ENCODE measurements at places on chromosomes 4 and X.
A peak's percentile ranks its signal among the peaks of the same experiment; 100 is the strongest.

DNA sequence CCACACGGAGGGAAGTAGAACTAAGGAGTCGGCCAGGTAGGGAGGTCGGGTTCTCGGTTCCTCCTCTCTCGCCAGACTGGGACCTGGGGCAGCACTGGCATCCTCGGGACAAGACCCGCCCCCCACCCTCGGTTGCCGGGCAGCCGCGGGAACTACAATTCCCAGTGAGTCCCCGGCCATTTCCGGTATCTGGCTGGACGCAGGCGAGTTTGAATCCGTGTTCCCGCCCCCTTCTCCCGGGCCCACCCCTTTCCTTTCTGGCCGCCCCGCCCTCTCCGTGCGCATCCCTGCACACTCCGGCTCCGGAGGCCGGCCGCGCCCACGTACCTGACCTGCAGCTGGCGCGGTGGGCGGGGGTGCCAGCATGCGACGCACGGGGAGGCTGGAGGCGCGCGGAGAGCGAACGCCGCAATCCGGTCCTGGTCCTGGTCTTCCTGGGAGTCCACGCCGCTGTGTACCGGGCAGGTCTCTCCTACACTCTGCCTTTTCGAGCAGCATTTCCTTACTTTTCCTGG, 10.2 kb upstream of the DLG3 start:
- peak; percentile 32 for DNase-seq

GRCh38 chr4:133275246-133275645, 126.2 kb downstream of the PCDH10 start:
- DNase-seq = no peak

GRCh38 chrX:69107747-69108401, 57.4 kb downstream of the PJA1 start:
- no peak for DNase-seq

DNA sequence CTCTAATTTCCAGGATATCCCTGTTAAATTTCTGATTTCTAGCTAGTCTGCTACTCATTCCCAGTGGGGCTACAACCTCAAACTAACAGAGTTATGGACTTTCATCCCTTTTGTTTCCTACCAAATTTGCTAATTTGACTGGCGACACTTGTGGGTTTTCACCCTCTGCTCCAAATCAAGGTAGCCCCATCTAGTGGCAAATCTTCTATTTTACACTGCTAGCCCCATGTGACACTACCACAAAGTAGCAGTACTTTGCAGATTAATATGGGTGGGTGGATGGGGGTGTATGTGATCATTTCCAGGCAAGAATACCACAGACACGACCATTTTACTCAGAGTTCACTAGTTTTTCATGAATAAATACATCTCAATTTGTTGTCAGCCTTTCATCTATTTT, 150.3 kb downstream of the MSL3 start:
- DNase-seq = no peak

DNA sequence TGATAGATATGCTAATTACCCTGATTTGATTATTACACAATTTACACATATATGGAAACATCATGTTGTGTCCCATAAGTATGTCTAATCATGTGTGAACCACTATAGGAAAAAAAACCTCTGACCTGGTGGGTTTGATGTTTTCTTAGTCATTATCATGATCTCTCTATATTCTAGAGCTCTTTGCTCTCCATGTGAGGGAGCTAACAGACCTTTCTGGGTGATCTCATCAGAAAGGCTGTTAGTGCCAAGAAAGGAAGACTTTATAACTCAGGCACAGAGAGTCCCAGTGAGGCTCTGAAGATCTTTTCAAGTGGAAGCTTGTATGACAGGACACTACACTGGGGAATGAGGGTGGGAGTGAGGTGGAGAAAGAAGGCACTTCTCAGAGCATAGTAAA, 527.7 kb upstream of the MAGEB2 start:
- DNase-seq = no peak

DNA sequence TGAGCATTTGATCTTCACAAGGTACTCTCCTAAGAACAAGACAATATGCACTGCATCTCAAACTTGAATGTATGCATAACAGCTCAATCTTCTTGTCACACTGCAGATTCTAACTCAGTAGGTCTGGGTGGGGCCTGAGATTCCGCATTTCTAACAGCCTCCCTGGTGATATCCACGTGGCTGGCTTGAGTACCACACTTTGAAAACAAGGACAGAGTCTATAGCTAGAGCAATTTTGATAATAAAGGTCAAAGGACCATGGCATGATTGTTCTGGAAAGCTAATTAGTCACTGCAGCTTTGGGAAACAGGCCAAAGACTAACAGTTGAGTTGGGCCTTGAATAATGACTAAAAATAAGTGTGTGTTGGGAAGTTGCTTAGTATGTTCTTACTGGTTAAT, 213.3 kb downstream of the GBA3 start:
- no peak for DNase-seq

DNA sequence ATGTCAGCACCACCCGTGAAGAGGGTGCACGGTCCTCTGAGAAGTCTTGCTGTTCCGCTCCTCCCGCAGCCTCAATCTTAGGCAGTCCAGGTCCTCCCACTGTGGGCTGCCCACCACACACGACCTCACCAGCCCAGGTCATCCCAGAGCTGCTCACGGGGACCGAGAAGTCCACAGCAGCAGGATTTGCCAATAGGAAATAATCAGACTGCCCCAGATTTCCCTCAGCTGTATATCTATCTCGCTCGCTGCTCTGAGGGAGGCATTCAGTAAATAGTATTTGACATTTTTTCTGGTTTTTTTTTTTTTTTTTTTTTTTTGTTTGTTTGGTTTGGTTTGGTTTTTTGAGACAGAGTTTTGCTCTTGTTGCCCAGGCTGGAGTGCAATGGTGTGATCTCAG, 83.8 kb downstream of the STOX2 start:
- DNase-seq = no peak

- DNase-seq = no peak
Observed at GRCh38 chrX:153338836-153339235, 4.9 kb downstream of the ZNF275 start.

- no peak for DNase-seq
Observed at GRCh38 chr4:155974476-155974749, 20.7 kb upstream of the CTSO start.

DNA sequence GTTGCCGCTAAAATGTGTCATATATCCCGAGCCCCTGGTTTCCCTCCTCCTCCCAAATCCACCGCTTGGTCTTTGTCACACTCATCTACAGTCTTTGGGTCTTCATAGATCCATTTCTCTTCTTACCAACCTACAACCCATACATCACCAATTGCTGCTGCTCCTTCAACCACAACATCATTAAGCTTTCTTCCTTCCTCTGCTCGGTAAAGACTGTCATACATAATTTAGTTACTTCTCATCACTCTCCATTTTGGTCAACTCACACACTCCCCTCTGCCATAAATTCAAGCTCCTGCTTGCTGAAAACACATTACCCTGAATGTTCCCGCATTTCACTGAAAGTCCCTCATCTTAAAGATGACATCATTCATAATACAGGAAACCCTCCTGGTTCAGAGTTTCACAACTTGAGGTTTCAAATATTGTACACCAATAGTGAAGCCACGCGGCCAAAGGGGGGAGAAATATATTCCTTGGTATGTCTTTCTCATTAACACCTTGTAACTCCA, 1.7 kb upstream of the DCTD start:
- DNase-seq = no peak

DNA sequence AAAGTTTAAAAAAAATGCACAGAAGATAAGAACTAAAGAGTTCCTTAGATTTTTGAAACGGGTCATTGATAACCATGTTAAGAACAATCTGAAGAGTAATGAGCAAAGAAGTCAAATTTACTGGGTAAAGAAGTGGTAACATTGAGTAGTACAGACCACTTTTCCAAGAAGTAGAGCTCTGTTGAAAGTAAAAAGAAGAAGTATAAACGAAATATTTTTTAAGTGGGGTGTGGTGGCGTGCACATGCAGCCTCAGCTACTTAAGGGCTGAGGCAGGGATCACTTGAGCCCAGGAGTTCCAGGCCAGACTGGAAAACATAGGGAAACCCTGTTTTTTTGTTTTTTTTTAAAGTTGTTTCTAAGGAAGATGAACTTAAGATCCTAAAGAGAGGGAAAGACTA, 68.5 kb downstream of the UBA6 start:
- no peak for DNase-seq

DNA sequence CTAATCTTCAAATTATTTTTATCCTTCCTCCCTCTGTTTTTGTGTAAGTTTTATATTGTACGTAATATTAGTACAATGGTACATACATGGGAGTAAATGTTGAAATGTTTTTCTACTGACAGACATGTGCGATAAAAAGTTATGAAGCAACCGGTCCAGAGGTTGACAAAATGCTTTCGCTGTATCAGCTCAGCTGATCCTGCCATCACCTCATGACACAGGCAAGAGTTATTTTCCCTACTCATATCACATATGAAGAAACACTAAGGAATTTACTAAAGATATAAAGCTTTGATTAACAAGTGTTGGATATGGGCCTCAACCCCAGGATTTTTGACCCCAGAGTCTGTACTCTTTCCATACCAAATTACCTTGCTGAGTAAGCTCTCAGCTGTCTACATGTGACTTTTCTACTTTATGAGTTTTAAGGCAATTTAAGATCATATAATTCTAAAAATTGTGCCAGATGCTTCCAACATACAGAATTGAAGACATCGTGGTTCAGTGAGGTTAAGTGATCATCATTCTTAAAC, 50.0 kb downstream of the CLCN5 start:
- no peak for DNase-seq

- no peak for DNase-seq
Observed at GRCh38 chr4:6905516-6906445, 3.8 kb upstream of the TBC1D14 start.

DNA sequence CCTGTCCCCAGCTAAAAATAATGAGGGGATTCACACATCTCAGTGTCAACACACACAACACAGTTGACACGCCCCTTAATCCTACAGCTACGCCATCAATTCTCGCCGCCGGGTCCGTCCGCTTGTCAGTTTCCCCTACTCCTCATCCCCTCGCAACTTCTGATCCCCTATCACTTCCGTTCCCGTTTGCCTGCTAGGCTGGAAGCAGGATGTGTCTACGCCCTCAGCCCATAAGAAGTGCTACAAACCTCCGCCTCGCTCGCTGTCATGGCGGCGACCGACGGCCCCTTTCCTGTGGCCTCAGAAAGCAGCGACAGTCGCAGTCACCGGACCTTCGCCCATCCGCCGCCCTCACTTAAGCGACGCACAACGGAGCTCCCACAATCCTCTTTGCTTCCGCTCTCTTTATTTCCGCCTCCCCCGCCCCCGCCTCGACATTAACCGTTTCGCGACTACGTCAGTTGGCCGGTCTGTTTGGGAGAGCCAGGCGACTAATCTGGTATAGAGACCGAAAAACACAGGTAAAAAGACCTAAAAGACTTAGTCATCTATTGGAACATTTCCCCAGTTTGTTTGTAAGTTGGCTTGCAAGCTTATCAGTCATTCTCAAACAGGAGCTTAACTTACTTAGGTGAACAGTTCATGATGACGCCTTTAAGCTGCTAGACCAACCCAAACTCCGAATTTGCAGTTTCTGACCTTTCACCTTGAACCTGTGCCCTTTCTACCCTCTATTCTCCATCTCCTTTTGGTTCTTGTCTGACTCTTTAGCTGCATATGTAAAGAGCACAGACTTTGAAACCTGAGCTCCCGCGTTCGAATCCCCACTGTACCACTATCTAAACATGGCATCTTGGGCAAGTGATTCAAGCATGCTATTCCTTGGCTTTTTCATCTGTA, at the start of gene SLC25A53:
Gene SLC25A53 (minus strand): TSS at position 380 of the 900 bp plus-strand sequence. CDS start 51,752 bp downstream, outside the sequence.
- peak; percentile 49 for DNase-seq

GRCh38 chr4:114593526-114593925, 5.1 kb upstream of the UGT8 start:
- DNase-seq = no peak

- DNase-seq = no peak
Observed at GRCh38 chrX:70253377-70254062, 6.5 kb downstream of the P2RY4 start.

DNA sequence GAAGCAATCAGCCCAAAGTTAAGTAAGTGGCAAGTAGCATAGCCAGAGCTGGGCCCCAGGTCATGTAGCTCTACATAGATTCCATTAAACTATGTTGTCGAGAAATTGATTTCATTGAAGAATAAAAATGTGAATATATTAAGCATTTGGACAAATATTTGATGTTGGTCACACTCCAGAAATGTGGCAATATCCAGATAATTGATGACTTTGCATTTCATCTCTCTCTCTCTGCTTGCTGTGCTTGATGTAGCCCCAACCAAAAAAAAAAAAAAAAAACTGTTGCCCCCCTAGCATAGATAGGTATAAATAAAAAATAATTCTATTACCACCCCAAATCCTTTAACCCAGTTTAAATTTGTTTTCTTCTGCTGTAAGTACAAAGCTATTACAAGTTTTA, 7.5 kb upstream of the NDST3 start:
- DNase-seq = no peak

DNA sequence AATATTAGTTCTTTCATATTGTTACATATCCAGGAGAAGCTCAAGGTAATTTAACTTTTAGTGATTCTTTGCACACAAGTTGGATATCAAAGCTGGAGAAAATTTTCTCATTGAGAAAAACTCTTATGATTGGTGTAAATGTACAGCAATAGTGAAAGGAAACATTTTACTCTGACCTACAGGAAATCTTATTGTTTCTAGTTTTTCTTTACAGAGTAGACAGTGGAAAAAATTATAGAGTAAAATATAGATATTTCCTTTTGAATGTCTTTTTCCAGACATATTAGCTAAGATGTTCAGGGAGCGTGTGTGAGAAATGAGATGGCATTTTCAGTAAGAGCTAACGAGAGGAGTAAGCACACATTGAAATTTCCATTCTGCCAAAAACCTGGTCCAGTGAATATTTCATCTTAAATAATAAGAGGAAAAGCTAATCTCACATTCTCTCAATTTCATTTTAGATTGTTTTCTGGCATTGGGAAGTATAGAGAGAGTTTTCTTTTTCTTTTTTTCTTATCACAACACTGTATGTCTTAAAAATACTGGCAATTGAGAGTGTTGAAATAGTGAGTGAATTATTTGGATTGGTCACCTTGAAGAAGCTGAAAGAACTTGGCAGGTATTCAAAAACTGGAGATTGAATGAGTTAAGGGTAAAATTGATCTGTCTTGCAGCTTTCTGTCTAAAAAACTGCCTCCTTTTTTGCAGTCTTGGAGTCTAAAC, 15.6 kb upstream of the ATP8A1 start:
- DNase-seq = no peak

All from activated T-helper 1 cell treated with Interleukin-2 at 50 U/mL for 16 hours (primary cell).